ENCODE measurements at places on chromosomes 6 and 20.

DNA sequence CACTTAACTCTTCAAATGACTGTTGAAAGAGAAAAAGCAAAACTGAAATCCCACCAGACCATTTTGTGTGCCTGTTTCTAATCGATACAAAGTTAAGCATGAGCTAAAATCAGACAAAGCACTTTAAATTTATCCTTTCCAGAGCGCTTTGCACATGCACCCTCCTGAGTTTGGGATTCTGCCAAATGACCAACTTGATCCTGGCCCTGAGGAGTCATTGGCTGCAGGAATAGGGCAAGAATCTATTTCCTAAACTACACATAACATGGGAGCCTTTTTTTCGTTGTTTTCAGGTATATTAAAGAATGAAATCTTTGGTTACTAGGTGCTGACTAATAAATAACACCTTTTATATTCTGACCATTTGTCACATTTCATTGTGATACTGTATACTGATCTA, 23.8 kb upstream of the MTHFD1L start:
- no peak for DNase-seq

GRCh38 chr6:85464722-85465150, 14.9 kb downstream of the NT5E start:
- no peak for DNase-seq

- no peak for DNase-seq
Measured at GRCh38 chr20:46523696-46524328, 10.5 kb upstream of the ZNF334 start.

- no peak for DNase-seq
Measured at GRCh38 chr6:167650730-167651317, 175.9 kb upstream of the AFDN start.

DNA sequence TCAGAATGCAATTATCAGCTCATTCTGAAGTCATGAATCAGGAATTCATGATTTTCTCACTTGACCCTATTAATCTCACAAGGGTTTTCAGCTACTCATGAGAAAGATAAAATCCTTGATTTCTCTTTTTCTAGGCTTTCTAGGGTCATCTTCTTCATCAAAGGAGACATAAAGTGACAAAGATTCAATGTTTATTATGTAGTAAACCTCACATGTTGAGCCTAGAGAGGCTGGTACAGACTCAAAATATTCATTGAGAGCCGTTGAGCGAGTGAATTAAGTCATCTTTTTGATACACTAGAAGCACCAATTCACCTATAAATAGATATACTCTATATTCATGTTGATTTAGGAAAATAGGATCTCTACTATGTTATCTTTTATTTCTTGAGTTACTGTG, 104.8 kb upstream of the TRAF3IP2 start:
- DNase-seq = no peak

DNA sequence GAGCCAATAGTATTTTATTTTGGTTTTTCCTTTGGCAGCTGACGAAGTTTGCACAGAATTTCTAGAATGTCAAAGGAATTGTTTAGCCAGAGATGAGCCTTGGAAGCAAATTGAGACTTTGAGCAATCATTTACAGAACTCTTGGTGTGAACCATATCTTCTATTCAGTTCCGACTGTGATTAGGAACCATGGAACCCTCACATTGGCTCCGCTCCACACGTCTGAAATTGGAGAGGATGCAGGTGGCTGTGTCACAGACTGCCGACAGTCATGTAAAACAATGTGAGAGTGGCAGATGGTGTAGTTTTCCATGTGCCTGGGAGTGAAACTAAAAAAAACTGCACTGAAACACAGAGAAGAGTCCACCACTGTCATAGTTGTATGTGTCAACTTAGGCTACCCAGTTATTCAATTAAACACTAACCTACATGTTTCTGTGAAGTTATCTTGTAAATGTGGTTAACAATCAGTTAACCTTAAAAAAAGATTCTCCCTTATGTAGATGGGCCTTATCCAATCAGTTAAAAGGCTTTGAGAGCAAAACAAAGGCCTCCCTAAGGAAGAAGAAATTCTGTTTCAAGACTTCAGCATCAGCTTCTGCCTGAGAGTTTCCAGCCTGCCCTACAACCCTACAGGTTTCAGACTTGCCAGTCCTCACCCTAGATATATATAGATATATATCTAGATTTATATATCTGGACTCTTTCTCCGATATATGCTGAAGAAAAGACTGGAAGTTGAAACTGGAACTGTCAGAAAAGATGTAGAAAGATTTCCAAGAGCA, 3.3 kb upstream of the HMGN4 start:
- DNase-seq = no peak

DNA sequence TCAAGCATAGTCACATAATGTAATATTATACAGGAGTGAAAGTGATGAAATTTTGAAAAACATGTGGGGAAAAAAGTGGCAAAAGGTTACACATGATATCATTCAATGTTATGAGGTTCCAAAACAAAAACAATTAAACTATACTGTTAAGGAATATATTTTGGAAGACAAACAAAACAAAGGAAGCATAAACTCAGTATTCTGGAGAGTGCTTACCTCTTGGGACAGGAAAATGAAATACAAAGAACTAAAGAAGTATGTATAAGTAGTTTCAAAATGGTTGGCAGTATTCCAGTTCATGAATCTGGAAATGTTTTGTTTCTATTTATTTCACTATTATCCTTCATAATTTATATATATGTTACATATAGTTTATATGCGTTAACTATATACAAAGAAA, 213.5 kb downstream of the MOXD1 start:
- no peak for DNase-seq

DNA sequence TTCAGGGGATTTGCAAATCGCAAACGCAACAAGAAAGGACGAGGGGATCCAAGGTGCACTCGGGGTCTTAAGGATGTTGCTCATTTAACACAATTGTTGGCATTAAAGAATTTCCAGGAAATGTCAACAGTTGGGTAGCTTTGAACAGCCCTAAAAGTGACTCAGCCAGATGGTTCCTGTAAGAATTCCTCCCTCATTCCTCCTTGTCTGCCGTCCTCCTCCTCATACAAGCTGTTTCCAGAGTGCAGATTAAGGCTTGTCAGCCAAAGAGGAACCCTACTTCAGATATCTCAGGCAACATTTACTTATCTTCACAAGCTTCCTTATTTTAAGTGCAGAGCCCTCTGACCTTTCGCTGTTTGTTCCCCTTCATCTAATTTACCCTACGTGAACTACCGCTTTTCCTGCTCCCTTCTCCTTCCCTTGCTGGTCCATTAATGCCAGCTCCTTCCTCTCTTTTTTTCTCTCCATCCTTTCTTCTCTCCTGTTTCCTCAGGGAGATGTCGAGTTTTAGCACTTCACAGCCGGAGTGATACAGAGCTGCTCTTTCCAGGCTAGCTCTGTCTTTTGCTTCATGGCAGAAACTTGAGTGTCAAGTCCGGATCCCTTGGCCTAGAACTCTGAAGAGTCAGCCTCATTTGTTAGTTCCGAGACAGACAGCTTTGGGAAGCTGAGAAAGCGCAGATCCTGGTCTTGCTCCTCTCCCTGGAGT, 26.1 kb upstream of the TBC1D7 start:
- DNase-seq = no peak

- no peak for DNase-seq
Measured at GRCh38 chr6:7762760-7763159, 36.9 kb downstream of the BMP6 start.

- DNase-seq = no peak
Measured at GRCh38 chr6:109076377-109076776, 18.3 kb downstream of the SESN1 start.

- DNase-seq = peak; percentile 19
Measured at GRCh38 chr6:7615611-7616383, 25.8 kb downstream of the SNRNP48 start.

DNA sequence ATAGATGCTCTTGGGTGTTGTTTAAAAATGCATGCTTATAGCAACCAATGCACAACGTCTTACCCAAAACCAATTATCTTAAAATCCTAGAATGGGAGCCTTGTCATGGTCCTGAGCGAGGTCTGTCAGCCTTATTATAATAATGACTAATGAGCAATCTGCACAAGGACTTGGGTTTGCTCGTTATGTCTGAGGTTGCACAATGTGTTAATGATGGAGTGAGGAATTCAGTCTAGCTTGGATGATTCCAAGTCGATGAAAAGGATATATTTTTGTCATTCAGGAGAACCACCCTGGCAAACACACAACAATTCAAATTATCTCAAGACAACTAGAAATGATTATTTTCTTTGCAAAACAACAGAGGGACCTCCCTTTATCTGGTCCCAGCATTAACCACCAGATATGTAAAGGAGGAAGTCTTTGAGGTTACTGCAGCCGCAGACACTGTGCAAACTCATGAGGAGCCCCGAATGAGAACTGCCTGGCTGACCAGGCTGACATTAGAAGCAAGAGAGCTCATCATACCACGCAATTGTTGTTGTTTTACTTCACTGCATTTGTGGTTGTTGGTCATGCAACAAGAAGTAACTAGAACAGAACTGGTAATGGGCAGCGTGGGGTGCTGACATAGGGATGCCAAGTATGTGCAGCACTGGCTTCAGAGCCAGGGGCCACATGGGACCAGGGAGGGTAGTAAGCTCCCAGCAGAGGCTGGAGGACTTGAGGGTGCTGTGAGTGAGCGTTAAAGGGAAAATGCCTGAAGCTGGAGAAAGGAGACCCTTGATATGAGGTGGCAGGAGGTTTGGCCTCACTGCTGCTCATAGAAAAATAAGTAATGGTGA, 488.3 kb downstream of the CDH26 start:
- no peak for DNase-seq

All from activated naive CD4-positive, alpha-beta T cell treated with Interleukin-2 at 50 U/mL for 16 hours (primary cell).